ENCODE measurements at places on chromosomes 4 and X.

DNA sequence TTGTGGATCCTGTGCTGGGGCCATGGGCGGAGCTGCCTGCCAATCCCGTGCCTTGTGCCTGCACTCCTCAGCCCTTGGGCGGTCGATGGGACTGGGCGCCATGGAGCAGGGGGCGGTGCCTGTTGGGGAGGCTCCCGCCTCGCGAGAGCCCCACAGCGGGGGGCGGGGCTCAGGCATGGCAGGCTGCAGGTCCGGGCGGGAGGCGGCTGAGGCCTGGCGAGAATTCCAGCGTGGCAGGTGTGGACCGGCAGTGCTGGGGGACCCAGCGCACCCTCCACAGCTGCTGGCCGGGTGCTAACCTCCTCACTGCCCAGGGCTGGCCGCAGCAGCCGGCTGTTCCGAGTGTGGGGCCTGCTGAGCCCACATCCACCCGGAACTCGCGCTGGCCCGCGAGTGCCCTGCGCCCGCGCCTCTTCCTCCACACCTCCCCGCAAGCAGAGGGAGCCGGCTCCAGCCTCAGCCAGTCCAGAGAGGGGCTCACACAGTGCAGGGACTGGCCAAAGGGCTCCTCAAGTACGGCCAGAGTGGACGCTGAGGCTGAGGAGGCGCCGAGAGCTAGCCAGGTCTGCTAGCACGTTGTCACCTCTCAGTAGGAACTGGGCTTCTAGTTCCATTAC, 85.9 kb downstream of the GBA3 start:
- no peak for DNase-seq

DNA sequence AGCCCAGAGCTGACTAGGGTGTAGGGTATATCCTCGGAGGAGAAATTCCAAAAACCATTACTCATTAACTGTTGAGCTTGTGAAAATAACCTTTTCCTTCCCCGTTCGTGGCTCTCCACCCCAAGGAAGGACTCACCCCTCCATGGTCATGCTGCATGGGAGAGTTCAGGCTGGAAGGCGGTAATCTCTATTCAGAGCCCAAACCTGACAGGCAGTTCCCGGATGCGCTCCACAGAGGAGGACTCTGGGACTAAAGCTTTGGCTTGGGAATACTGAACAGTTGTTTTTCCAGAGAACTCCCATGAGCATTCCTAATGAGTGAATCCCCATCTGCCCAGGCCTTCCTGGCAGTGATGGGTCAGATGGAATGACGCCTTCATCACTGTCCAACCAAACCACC, 125.4 kb downstream of the BCOR start:
- DNase-seq: no peak

- DNase-seq: no peak
Measured at GRCh38 chr4:18578307-18578706, 556.8 kb upstream of the LCORL start.

- DNase-seq: no peak
Measured at GRCh38 chrX:9335251-9335650, 129.6 kb upstream of the TBL1X start.

- DNase-seq: no peak
Measured at GRCh38 chr4:15964159-15964558, 1.2 kb upstream of the FGFBP2 start.

DNA sequence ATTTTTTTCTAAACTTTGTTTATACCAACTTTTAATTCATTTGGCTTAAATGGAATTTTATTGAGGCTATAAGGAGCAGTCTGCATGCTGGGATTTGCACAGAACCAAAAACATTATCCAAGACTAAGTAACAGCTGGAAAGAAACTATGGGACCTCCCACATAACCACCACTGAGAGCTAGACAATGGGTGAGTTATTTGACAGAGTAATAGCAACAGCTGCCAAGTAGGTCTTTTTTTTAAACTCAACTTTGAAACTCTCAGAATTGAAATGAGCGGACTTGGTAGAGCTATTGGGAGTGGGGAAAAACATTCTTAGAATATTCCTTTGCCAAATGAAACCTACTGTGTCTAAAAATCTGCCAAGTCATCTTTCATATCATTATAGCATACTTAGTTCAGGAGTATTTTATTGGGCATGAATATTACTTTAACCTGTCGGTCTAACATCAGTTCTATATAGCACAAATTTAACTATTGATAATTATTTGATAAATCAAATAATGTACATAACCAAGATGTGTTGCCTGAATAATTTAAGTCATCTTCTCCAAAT, 1428.0 kb downstream of the PCDH7 start:
- no peak for DNase-seq

- DNase-seq: no peak
Measured at GRCh38 chr4:73432169-73433000, 3.6 kb upstream of the AFP start.

- DNase-seq: peak; percentile 10
Measured at GRCh38 chr4:165208741-165209388, 1.5 kb downstream of the KLHL2 start.

- DNase-seq: no peak
Measured at GRCh38 chr4:34733185-34733941, 1511.0 kb downstream of the ARAP2 start.

DNA sequence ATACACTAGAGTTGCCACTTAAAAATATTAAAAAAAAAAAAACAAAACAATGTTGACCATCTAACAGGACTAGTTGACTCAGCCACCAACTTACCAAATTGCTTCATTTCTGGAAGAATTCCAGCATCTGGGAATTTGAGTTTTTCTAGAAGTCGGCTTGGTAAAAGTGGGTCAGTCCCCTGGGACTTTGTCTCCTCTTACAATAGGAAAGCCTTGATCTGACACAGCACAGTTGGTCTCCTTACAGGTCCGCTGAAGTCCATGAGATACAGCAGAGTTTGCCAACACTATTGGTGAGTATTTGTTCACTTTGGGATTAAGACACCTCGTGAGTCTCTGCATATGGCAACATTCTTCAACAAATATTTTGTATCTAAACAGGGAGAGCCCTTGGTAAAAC, 18.2 kb upstream of the DDIT4L start:
- no peak for DNase-seq

DNA sequence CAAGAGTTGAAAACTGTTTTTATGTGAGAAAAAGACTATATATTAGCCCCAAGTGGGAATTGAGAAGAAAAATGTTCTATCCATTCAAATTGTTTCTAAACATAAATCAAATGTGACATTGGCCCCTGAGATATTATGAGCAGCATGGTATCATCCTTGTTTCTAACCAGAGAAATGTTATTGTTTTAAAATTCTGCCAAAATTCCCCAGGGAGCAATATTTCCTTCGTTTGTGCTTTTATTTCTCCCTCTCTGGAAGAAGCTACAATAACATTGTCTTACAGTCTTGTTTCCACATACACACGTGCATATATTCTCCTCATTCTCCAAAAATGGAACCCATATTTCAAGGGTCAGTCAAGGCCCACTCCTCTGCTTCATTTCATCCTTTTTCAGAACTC, 46.7 kb downstream of the MAGEB17 start:
- no peak for DNase-seq

DNA sequence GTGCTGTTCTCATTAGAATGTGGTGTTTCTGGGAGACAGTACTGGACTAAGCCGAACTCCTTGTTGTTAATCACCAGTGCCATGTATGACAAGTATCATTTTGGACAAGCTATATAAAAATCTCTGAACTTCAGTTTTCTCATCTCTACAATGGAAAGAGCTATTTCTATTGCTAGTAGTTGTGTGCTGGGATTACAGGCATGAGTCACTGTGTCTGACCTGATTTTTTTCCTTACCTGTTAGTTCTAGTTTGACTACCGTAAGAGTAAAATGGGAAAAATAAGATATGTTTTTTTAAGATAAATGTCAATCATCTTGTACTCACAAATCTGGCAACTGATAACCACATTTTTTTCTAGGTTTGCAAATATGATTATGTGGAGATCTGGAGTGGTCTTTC, 192.3 kb downstream of the TLL1 start:
- no peak for DNase-seq

DNA sequence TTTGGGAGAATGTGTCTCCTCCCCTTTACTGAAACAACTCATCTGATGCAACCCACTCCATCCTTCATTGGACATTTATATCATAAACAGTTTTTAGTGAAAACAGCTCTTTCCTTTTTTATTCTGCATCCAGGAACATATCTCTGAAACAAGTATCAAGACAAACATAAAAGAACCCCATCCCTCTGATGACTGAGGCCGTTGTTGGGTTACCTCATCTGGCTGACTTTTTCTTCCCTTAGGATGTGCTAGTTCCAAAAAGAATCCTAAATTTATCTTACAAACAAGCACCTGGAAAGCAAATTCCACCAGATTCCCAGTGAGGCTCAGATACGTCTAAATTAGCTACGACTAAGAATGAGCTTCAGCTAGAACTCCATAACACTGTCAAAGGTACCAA, 483.7 kb upstream of the INTU start:
- DNase-seq: no peak

- DNase-seq: no peak
Measured at GRCh38 chr4:38174801-38175200, 214.6 kb downstream of the PTTG2 start.

GRCh38 chrX:136214551-136214950, 36.6 kb downstream of the MAP7D3 start:
- DNase-seq: no peak

- DNase-seq: no peak
Measured at GRCh38 chr4:94834501-94834900, 76.7 kb downstream of the BMPR1B start.

DNA sequence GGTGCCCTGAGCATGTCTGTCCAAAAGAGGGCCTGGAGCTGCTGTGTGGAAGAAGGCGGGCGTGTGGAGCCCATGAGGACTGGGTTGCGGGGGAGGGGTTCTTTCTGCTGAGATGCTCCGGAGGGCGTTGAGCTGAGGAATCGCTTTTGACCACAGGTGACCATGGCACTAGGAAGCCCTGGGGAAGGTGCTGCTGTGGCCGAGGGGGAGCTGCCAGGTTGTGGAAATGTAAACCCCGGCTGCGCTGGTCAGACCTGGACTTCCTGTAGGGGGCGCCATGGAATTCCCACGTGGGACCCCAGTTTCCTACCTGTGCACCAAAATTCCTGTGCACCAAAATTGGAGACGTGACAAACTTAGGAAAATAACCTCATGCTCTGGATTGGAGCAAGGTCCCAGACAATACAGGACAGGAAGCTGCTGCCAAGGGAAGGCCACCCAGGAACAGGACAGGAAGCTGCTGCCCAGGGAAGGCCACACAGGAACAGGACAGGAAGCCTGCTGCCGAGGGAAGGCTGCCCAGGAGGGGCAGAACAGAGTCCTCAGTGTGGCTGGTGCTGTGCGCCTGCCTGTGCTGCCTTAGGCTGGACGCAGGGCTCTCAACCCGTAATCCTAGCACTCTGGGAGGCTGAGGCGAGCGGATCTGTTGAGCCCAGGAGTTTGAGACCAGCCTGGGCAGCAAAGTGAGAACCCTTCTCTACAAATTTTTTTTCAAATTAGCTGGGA, 28.4 kb upstream of the UVSSA start:
- DNase-seq: no peak

DNA sequence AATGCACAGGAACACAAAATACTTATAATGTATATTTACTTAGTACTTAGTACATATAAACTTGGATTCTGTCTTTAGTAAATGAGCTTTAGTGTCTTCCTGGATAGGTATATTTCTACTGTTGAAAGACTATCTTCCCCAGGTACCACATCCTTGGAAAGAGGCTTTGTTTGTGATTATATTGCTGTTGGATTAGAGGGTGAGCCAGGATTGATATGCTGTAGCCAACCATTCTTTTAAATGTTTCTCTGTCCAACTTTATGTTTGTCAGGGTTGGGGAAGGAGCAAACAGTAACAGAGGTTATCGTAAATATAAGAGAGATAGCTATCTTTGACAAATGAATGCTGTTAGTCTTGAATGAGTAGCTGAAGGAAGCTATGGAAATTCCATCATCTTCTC, 213.2 kb downstream of the SPRY1 start:
- no peak for DNase-seq

DNA sequence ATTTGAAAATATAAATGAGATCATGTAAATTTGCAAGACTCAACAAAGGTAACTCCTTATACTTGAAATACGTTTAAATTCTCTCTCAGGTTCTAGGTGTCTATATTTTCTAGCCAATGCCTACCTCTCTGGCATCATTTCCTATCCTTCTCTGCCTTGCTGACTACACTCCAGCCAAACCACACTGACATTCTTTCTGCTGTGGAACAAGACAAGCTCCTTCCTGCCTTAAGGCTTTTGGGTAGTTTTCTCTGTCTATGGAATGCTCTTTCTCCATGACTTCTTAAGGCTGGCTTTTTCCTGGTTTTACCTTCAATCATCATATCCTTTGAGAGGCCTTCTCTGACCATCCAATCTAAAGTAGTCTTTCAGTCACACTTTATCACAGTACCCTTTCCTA, 201.0 kb downstream of the SPRY1 start:
- DNase-seq: no peak

DNA sequence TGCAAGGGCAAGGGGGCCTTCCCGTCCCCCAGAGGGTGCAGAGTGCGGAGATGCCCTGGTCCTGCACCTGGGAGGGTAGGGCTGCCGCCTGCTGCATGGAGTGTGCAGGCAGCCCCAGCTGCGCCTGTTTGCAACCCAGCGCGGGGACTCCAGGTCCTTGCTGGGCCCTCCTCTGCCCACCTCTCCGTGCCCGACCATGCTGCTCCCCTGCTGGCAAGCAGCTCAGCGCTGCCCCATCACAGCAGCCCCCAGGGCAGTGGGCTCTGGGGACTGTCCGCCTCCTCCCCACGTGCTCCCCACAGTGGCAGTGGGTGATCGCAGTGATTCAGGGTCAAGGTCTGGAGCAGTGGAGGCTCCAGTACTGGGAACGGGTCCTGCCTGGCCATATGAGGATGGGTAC, 5.0 kb upstream of the FBXW7 start:
- no peak for DNase-seq

DNA sequence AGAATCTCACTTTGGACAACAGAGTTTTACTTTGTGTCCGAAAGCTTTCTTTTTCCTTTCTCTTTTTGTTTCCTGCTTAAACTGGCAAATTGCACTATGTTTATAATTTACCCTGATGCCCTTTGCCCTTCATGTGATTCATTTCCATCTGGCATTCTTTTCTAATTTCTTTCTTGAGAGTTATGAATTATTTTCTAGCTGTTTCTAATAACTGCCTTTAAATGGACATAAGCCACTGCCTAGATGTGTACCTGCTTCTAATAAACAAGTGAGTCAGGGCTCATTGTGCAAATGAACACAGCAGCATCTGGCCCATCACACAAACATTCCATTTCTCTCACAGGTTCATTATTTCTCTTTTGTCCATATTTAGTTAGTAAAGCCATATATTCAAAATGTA, 242.3 kb upstream of the GPRIN3 start:
- no peak for DNase-seq

DNA sequence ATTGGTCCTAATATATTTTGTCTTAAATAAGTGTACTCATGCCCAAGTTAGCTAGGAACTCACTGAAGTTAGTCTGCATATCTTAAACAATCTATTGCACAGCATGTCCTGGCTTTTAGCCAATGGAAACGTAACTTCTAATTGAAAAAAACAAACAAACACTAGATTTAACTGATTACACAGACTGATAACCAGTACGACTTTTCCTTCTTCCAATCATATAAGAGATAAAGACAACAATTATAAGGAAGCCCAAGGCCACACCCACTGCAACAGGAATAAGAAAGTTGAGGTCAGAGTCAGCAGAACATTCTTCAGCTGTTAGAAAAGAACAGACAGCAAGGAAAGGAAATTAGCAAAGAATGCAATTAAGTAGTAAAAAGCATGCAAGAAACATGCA, 40.8 kb downstream of the LAMP2 start:
- DNase-seq: no peak

GRCh38 chrX:71632923-71633657, 14.8 kb upstream of the CXCR3 start:
- peak; percentile 66 for DNase-seq
